ENCODE measurements at places on chromosomes 16 and 17.

DNA sequence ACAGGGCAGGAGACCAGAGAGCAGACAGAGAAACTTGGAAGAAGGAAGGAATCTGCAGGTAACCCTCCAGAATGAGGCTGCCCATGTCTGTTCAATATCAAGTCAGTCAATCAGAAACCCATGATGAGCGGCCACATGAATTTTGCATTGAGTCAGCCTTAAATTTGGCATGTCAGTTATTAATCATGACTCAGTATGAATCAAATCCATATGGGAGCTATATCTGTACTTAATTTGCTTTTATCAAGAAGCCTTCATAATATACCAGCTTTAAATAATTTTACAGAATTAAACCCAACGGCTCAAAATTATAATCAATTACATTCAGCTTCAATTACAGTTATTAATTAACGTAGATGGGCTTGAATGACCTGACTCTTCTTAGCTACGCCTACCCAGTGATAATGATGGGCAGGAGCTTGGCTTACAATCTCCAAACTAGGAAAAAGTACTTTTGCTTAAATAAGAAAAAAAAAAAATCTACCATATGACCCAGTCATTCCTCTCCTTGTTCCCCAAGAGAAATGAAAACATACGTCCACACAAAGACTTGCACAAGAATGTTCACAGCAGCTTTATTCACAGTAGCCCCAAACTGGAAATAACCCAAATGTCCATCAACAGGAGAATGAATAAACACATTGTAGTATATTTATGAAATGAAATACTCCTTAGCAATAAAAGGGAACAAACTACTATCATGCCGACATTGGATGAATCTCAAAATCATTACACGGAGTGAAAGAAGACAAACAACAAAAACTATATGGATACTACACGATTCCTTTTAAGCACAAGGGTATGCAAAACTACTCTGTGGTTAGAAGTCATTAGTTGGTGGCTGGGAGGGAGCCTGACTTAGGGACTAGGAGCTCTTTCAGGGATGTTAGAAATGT, 48.6 kb downstream of the SLC39A11 start:
- DNase-seq, result no peak

DNA sequence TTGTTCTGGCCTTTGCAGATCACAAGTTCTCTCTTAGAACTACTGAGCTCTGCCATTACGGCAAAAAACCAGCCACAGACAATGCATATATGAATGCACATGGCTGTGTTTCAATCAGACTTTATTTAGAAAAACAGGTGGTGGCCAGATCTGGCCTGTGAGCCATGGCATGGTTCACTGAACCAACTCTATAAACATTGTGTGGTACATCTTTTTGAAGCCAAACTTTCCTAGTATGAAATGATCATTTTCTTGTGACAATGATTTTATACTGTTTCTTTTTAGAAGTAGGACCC, 65.9 kb upstream of the AMZ2 start:
- DNase-seq, result no peak

GRCh38 chr16:12158428-12158827, 181.9 kb downstream of the SNX29 start:
- no peak for DNase-seq

- no peak for DNase-seq
Measured at GRCh38 chr17:7217113-7217987, 2.3 kb downstream of the DLG4 start.

GRCh38 chr17:52233176-52233575, 74.7 kb upstream of the CA10 start:
- DNase-seq, result no peak

DNA sequence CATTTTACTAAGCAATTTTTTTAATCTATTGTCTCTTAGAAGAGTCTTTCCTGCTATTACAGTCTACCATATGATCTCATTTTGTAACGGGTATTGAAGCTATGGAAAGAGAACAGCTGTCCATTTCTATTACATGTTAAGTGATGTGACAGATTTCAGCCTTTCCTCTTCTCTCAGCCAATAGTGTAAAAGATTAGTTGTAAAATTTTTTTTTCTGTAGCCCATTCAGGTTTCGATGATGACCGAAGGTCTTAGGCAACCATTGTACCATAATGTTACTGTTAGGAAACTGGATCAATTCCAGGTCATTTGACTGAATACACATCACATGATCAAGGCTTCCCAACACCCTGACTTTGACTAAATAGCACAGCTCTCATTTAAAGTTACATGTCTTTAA, 147.6 kb upstream of the HLF start:
- DNase-seq, result no peak

DNA sequence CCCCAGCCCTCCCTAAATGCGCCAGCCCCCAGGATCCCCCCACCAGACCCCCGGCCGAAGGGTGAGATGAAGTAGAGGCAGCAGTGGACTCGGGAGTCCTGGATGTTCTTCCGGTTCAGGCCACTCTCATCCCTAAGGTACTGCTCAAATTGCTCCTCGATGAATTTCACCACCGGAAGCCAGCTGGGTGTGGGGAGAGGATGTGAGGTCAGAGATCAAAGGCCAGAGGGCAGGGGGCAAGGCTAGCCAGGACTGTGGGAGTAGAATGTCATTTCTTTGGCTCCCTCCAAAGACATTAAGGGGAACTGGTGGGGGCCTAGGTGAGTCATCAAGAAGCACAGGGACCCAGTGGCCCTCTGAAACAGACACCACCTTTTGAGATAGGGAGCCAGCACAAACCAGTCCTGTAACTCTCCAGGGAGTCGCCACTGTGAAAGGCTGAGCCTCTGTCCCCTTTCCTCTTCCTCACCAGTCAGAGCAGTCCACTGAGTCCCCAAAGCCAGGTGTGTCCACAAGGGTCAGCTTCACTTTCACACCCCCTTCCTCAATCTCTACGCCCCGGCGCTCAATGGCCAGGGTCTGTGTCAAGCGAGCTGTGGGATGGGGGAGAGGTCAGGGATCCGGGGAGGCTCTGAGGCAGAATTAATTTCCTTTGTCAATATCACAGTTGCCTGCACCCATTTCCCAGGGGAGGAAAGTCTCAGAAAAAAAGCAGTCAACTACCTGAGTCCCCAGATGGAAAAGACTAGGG, 895 bp downstream of the SEPTIN1 start:
- peak; percentile 43 for DNase-seq

DNA sequence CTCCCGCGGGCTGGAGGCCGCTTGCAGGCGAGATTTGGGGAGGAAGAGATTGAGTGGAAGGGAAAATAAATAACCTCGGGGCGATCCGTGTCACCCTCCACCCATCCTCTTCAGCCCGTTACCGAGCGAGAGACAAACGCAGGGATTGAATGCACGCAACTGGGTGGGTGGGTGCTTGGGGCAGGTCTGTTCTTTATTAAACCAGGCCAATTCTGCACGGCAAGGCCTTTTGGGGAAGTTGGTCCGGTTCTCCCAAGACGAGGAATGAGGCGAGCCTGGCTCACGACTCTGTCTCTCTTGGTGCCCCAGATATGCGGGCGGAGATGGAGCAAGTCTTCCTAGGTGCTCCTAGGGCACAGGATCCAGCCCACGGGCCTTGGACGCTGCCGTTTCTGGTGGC, 396 bp upstream of the HOXB7 start:
- DNase-seq, result no peak

GRCh38 chr17:18004345-18004744, 31.7 kb downstream of the DRC3 start:
- DNase-seq, result no peak

DNA sequence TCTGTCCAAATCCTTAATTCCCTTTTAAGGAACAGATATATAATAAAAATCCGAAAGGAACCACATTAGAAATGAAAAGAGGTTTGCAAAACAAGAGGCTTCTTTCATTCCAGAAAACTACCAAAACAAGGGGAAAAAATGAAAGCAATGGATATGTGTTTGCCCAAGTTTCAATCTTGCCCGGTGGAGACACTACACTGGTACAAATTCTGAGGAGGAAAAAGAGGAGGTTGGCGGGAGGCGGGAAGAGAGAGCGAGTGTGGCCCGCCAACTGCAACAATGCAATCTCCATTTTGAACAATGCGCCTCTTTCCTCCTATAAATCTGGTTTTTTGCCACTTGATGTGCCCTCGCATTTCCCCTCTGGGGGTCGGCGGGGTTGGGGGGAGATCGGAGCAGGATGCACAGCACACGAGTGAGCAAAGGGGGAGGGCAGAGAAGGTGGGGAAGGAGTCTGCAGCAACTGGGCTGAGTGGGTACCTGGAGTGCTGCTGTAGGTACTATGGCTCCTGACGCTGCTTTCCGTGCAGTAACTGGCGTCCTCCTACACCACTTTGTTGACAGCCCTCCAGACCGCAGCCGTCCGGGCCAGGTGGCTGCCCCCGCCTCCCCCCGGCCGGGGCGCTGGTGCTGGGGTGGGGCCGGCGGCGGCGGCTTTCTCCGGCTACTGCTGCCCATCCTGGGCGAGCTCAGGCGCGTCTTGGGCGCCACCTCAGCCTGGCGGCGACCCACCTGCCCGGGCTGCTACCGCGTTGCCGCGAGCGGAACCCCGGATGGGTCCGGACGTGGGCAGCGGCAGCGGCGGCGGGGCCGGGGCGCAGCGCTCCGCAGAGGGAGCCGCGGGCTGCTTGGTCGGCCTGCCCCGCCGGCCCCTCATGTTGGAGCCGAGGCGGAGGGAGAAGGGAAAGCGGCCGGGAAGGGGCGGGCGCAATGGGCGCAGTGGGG, 93.8 kb upstream of the PLEKHM1 start:
- peak; percentile 76 for DNase-seq

DNA sequence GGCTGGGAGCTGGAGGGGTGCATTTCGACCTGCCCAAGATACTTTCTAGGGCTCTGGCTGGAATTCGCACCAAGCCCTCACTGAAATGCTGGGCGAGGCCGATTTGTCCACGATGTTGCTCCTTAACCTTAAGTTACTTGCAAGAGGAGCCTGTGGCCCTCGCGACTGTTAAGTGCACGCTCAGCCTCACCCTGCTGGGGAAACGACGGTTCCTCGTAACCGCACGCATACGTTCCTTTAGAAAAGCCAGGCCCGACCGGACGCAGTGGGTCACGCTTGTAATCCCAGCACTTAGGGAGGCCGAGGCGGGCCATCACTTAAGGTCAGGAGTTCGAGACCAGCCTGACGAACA, 607 bp upstream of the NCOR1 start:
- DNase-seq, result no peak

DNA sequence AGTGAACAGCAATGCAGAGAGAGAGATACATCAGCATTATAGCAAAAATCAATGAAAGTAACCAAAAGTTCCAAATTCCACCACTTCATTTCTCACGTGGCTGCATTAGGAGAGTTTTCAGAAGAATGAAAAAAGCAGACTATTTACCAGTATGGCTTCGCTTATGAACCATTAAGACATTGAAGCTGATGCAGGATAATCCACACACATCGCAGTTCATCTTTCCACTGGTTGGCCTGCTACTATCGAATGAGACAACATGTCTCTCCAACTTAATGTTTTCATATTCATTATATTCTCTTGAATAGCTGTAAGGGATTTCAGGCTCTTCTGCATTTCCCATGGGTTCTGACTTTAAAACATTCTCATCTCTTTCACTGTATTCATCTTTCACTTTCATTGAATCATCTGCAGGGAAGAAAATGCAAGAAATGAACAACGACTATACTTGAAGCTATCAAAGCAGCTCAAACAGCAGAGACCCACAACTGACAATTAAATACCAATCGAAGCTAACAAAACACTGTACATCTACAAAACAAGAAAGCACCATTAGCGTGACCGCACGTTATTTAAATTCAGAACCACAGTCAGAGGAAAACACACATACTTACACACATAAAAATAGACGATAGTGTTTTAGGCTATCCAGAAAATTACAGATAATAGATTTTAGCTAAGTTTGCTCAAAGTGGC, 54.9 kb downstream of the GRB7 start:
- no peak for DNase-seq

DNA sequence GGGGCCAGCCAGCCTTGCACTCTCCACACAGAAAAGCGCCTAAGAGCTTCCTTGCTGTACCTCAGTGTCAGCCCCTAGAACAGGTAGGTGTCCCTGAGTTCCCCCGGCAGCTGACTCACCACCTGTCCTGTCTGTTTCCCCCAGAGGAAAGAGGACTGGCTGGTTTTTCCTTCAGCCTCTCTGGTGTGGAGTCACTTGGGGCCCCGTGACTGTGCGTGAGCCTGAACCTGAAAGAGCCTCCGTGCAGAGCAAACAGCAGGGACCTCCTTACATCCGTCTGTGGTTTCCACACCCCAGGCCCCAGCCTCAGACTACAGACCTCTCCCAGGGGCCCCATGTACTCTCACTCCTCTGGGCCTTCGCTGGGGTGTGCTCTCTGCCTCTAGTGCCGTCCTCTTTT, 87.8 kb downstream of the GNAO1 start:
- peak; percentile 50 for DNase-seq

- no peak for DNase-seq
Measured at GRCh38 chr16:50842013-50842505, 100.2 kb downstream of the CYLD start.

DNA sequence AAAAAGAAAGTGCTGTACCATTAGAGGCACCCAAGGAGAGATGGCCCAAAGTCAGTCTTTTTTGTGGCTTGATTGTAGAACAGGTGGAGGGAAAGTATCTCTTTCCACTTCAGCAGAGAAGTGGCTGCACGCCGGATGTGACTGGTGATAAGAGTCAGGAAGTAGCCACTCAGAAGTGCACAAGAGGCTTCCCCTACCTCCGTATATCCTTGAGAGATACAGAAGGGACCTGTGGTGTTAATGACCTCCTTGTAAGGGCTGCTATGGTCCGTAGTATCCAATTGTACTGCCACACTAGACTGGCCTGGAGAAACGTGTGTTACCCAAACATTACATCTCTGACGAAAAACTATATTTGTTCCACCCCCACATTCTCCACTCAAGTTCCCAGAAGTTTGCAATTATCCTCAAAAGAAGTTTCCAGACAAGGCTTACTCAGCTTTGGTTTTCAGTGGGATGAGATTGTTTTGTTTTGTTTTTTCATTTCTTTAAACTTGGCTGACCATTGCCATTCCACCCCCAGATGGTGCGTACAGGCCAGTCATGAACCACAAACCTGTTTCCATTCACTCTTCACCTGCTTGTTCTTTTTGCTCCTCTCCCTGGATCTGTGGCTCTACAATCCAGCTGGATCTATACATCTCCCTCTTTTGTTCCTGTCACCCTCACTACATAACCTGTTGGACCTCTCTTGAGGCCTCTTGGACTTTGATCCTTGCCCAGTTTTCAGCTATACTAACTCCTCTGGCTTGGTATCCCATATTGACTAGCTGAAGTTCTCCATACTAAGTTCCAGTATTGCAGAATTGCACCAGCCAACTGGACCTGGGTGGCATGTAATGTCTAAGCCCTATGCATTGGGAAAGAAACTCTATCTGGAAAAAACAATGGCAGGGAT, 20.7 kb upstream of the MED13 start:
- no peak for DNase-seq

DNA sequence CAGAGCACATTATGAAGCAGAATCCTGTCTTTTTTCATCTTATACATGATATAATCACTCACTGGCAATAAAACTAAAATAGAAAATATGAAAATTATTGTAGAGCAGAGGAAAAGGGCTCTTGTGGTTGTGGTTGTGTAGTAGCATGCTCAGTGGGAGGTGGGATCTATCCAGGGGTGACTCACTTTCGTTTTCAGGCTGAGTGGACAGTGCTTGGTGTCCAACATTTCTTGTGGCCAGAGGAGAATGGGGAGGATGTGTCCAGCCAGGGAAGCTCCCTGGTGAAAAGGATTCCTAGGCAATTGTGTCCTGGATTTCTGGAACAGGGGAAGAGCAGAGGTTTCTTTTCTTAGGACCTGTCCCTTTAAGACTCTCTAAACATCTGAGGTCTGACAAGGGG, 31.9 kb upstream of the CPHXL start:
- DNase-seq, result no peak
